ENCODE measurements at places on chromosomes 12 and 14. TPM values are rescaled to one million over a fixed set of nuclear protein-coding genes. Genes with fewer than 3 reads are reported as not detected.

Gene CATSPERB
- total RNA-seq, result not detected

Gene SCN8A
- 5.5 TPM for total RNA-seq

Gene FSCB
- total RNA-seq, result not detected

Gene LRRC43
- not detected for total RNA-seq

Gene CCDC175
- not detected for total RNA-seq

Gene RNF212B
- total RNA-seq, result not detected

DNA sequence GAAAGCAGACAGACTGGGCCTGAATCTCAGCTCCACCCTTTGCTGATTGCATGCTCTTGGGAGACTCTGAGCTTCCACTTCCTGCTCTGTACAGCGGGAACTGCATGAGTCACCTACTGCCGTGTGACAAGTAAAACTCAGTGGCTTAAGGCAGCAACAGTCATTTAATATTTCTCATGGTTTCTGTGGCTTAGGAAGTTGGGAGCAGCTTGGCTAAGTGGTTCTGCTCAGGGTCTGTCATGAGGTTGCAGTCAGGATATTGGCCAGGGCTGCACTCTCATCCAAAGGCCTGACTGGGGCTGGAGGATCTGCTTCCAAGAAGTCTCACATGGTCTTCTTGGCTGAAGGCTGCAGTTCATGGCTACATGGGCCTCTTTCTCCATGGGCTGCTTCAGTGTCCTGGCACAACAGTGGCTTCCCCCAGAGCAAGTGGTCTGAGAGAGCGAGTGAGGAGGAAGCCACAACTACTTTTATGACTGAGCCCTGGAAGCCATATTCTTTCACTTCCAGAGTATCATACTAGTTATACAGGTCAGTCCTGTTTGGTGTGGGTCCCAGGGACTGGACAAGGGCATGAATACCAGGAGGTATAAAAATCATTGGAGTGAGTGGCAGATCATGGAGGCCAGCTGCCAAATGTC, 49.7 kb downstream of the FAM222A start:
- H3K4me1 ChIP-seq, result no peaks in the 10 kb centered on the region
- no peaks in the 10 kb centered on the region for H3K27me3 ChIP-seq
- H3K36me3 ChIP-seq, result no peaks in the 10 kb centered on the region
